Foreskin melanocyte (primary cell): ENCODE measurements at places on chromosomes 2 and 18.

DNA sequence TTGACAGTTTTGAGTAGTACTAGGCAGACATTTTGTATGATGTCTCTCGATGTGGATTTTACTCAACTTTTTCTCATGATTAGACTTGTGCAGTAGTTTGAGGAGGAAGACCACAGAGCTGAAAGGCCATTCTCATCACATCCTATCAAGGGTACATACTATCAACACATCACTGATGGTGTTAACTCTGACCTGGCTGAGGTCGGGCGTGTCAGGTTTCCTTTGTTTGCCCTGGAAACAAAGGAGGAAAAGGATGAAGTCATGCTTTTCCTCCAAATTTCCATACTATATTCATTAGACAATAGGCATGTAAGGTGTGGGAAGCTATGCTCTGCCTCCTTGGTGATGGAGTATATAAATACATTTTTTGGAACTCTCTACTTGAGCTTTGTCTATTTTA, 211.1 kb downstream of the DSEL start:
- no peak for DNase-seq

GRCh38 chr18:32010124-32010721, 8.4 kb upstream of the RNF125 start:
- DNase-seq = no peak

GRCh38 chr2:216692636-216693413, 2.5 kb downstream of the IGFBP5 start:
- DNase-seq = no peak

DNA sequence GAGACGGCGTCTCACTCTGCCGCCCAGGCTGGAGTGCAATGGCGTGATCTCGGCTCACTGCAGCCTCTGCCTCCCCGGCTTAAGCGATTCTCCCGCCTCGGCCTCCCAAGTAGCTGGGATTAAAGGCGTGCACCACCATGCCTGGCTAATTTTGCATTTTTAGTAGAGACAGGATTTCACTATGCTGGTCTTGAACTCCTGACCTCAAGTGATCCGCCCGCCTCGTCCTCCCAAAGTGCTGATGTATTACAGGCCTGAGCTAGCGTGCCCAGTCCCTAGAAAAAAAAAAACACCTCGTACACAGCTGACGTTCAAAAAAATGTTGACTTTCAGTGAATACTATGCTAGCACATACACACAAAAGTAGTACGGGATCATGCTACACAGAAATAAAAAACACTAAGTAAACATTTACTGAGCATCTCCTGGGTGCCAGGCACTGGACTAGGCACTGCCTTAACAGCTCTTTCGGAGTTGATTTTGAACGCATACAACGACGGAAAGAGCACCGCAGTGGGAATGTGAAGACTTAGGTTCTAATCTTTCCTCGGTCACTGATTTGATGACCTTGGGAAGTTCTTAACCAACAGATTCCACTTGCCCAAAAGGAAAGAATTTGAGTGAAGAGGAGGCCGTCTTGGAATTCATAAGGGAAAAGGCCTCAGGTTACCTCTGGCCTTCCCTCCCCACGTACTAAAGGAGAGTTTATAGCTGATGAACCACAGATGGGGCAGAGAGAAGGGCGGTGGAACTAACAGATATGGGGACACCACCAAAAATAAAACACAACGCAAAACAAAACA, 1.1 kb downstream of the DNAJC27 start:
- peak; percentile 32 for DNase-seq

DNA sequence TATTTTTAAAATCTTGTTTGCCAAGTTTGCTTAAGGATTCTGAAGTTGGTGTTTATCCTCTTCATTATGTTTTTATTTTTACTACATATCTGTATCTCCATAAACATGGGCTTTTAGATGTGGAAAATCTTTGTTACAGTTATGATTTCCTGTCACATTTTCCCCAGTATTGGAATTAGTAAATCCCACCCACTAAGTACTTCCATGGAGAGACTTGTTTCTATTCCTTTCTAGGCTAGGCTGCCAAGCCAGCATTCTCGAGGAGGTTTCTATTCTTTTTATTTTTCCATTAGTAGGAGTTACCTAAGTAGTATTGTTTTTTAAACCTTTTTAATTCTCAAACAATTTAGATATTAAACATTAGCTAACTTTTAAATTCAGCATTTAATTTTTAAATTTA, 22.1 kb downstream of the PKP4 start:
- no peak for DNase-seq

DNA sequence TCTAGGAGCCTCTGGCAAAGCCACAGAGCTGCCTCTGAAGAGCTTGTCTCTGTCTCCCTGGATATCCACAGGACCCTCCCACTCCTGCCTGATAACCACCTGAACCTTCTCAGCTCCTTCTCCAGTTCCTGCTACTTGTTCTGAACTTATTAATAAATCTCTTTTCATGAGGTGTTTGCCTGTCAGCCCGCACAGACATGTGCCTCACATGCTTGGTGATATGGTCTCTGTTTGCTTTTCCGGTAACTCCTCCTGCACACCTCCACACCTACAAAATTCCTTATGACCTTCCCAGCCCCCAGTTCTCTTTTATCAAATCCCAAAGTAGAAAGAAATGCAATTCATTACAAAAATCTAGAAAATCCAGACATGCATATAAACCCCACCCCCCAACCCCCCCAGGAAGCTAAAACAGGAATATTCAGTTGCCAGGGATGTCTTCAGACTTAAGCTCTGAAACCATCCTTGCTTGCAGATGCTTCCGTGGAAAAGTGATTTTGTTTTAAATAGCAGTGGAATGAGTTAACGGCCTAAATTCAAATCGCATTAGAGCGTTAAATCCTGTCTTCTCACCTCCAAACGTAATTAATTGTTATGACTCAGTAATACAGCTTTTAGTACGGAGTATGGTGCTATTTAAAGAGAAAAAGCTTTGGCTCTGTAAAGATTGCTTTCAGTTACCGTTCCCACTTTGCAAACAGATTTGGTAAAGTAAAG, 2.1 kb upstream of the PID1 start:
- no peak for DNase-seq

- peak; percentile 68 for DNase-seq
Measured at GRCh38 chr18:23226930-23227725, 91.8 kb downstream of the CABLES1 start.

- DNase-seq = no peak
Measured at GRCh38 chr2:237618449-237618848, 8.9 kb upstream of the LRRFIP1 start.

DNA sequence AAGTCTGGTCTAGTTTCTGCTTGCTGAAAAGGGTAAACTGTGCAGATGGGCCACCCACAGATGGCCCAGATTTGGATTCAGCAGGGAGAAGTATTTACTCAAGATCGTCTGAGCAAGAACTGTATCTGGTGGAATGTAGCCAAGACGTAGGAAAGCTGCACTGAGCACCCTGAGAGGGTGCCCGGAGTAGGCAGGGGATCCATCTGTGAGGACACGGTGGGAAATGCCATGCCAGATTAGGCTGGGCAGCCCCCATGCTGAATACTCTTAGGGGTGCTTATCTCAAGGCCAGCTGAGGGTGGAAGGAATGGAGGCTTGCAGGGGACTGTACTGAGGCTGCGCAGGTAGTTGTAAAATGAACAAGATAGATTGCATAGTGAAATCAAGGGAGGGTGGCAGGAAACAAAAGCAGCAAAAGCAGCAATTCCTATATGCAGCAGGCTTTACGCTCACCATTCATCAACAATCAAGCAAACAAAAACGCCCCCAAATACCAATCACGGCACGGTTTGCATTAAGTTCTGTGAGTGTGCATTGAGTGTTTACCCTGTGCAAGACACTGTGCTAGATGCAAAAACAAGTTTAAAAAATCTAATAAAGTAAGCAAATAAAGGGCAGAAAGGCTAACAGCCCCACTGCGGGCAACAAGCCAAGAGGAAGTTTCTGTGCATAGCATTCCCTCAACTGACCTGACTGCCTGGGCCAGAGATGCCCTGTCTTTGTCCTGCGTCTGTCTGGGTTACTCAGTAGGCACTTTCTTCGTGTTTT, 32.2 kb upstream of the LPIN2 start:
- no peak for DNase-seq

DNA sequence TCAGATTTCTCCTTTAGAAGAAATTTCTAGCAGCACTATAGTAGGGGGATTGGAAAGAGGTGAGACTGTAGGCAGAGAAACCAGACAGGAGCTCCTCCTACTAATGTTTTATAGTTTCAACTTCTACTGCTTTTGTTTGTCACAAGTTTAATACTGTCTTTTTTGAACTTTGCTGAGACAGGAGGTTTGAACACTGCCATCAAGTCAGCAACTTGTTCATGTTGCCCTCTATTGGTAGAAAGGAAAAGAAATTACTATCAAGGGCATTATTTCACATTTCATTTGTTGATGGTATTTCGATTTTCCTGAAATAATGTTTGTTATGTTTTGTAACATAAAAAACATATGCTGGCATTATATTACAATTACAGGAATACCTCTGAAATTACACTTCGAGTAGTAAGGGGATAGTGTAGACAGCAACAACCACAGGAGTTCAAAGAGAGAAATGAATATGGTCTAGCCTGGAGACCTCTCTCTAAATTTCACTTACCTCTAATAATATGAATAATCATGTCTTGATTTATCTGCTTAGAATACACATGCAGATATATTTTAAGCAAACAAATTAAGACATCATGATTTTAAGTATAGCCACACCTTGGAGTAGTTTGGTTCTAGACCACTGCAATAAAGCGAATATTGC, 12.4 kb upstream of the CCDC88A start:
- DNase-seq = peak; percentile 37

- DNase-seq = peak; percentile 70
Measured at GRCh38 chr2:223054193-223054781, 2.3 kb downstream of the KCNE4 start.

GRCh38 chr2:9770308-9771100, 72.8 kb upstream of the TAF1B start:
- DNase-seq = peak; percentile 35

DNA sequence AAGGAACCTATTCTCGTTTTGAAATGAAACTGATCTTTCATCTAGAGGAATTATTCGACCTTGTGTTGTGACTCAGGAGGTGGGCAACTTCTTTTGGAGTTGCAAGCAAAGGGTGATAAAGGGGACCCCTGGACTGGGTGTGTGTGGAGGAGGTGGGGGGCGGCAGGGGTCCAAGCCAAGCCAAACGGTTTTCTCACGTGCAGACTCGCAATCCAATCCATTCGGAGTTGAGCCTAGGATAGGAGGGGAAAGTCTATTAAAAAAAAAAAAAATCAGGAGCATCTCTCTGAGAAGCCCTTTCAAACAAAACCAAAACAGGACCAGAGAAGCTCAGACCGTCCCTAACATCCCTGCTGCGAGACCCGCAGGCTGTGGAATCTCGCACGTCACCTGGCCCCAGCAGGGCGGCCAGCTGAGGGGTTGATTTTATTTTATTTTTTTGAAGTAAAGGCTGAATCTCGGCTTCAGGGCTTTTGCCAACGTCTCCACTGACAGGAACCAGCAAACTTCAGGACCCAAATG, 3.7 kb upstream of the ZEB2 start:
- no peak for DNase-seq

- DNase-seq = no peak
Measured at GRCh38 chr18:46723856-46724415, 32.9 kb downstream of the ST8SIA5 start.

DNA sequence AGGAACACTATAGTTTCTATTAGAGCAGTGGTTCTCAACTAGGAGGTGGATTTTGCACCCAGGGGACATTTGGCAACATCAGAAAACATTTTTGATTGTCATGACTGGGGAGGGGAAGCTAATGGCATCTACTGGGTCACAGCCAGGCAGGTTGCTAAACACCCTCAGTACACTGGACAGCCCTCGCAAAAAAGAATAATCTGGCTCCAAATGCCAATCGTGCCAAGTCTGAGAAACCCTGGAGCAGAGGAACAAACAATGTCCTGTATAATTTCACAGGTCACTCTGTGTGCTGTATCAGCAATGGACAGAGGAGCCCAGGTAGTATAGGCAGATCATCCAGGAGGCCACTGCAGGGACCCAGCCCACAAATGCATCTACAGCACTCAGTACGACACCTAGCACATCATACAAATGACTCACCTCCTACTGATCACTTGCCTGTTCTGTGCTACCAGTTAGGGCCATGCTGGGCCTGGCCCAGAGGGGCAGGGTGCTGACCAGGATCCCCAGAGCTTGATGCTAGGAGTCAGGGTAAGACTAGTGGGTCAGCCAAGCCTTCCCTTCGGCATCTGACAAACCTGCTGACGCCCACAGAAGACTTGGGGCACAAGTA, 37.6 kb downstream of the SFXN5 start:
- no peak for DNase-seq

DNA sequence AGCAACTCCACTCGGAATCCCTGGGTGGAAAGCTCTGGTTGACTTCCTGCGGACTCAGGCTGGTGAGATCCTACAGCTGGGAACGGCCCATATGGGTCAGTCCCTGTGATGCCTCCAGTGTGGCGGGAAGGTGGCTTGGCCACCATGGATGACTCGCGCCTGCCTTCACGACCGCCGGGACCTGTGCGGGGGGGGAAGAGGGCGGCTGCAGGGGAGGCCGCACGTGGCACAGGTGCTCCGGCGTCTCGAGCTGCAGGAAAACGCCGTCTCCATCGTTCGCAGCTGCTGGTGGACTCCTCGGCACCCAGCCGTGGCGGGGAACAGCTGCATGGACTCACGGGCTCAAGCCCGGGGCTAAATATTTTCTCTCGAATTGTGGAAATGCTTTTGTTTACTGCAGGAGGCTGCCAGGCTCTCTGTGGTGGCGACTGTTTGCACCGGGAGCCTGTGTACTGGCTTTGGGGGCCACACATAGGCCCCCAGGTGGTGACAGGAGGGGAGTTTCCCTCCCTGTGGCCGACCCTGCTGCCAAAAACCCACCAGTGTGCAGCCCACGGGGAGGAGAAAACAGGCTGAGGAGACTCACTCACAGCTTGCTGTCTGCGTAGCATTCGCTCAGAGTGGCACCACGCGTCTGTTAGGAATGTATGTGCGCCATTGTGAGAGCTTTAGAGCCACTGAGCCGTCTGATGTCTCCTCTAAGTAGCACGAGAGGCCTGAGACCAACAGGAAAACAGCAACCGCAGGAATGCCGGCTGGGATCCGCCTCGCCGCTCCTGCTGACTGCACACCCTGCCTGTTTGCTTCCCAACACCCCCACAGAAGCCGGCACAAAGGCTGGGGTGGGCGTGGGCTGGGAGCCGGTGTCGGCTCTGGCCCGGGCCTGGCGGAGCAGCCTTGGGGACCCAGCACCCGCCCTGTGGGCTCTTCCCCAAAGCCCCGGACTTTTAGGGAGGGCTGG, 89.2 kb downstream of the NFATC1 start:
- DNase-seq = peak; percentile 84

DNA sequence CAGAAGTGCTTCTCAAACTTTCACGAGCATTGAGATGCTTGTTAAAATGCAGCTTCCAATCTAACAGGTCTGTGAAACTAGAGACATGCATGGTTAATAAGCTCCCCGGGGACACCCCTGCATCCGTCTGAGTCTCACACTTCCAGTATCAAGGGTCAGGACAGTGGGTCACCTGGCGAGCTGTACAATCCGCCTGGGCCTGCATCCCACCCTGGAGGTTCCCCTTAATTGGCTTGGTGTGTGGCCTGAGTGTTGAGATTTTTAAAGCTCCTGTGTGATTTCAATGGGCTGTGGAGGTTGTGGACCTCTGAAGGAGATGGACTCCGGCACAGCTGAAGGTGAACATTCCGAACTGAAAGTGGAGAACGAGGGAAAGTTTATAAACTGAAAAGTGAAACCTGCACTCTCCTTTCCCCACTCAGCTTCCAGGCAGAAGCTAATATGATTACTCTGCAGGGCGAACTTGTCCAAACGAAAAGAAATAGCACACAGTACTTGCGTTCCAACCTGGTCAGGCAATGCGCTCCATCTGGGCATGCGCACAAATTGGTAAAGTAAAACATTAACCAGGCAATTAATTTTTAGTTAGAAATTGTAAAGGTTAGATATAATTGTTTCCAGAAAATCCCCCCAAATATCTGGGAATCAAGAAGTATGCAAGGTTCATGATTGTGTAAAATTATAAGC, 191.7 kb upstream of the ALKAL2 start:
- no peak for DNase-seq
